ENCODE measurements at places on chromosomes 11 and 22.
A peak's percentile ranks its signal among the peaks of the same experiment; 100 is the strongest.

GRCh38 chr11:8323161-8323935, 59.7 kb upstream of the LMO1 start:
- DNase-seq = no peak

- DNase-seq = no peak
Measured at GRCh38 chr22:49021926-49022815, 805.5 kb downstream of the BRD1 start.

DNA sequence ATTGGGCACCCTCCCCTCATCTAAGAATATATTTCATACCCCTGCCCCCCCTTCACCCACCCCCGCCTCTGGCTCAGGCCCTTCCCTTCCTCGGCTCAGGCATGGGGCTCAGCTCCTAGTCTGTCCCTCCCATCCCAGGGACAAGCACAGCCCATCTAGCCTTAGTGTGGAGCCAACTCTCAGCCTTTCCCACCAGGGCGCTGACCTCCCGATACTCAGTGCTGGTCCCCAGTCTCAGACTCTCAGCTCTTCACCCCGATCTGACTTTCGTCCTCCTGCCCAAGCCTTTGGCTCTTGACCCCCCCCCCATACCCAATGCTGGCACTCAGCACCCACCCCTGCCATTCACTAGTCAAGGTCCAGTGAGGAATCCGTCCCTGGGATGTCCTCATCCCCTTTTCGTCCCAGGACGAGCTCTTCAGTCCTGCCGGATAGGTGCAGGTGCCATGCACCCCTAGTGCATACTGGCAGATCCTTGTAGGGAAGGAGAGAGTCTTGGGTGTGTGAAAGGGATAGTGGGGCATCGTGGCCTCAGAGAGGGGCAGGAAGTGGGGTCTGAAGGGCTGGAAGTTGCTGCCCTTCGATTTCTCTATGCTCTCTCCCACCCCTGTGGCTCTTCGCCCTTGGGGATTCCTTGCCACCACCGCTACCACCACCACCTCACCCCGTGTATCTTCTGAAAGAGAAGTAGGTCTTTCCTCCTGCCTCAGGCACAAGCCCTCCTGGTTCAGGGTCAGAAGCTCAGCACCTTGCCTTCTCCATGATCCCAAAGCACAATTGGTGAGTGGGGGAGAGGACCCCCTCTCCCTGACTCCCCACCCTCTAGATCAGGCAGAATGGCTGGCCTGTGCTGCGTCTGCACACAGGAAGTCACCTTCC, 2.4 kb downstream of the TPBGL start:
- no peak for DNase-seq

DNA sequence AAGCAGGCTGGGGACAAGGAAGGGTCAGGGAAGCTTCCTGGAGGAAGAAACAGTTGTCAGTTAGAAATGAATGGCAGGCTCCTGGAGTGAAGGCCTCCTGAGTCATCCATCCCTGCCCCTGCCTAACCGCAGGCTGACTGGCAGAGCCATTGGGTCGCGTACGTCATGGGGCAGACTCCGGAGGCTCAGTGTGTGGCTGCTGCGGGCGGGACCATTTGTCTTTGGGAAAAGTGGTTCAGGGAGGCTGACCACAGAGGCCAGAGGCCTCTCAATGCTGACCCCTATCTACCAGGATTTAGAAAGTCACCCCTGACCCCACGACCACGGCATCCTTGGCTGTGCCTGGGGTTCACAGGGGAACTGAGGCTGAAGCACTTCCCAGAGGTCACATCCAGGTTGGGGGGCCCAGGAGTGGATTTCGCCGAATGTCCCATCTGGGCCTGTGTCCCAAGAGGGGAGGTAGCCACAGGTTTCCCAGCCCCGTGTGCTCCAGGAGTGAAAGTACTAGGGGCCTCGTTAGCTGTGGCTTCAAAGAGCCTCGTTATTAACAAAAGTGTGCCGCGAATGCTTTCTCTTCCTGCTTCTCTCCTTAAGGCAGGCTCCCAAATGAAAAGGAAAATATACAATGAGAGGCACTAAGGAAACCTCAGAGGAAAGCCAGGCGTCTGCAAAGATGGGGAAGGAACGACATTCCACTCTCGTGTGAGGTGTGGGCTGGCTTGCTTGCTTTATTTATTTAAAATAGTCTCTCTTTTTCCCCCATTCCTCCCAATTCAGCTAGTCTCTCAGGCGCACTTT, 58.9 kb downstream of the FLRT1 start:
- DNase-seq = no peak

DNA sequence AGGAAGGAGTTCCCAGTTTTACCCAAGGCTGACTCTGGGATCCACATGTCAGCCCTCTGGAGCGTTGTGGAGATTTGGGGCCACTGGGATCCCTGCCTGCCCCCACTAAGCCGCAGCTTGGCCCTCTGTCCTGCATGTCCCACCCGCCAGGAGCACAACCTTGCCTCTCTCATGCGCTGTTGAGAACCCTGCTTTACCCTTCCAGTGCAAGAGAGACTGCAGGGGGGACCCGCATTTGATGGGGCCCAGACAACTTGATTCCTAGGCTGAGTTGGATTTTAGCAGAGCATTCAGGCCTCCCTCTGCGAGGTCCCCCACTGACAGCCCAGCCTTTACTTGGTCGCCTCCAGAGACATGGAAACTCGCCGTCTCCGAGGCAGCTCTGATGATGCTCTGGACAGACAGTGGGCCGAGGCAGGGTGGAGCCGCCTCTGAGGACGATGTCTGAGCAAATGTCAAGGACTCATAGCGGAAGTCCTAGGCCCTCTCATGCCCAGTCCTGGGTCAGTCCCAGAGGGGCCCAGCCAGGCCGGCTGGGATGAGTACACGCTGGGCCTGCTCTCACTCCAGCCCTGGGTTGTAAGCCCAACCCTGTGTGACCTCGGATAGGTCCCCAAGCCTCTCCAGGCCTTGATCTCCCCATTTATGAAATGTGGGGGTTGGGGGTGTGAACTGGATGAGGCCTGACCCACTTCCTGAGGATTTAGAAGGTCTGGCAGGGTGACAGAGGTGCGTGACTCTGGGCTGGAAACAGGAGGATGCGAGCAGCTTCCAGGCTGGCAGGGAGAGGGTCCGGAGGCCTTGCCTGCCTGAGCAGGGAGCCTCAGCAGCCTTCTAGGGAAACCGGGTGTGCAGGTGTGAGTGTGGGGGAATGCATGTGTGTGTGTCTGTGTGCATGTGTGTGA, 630 bp downstream of the CD5 start:
- no peak for DNase-seq

DNA sequence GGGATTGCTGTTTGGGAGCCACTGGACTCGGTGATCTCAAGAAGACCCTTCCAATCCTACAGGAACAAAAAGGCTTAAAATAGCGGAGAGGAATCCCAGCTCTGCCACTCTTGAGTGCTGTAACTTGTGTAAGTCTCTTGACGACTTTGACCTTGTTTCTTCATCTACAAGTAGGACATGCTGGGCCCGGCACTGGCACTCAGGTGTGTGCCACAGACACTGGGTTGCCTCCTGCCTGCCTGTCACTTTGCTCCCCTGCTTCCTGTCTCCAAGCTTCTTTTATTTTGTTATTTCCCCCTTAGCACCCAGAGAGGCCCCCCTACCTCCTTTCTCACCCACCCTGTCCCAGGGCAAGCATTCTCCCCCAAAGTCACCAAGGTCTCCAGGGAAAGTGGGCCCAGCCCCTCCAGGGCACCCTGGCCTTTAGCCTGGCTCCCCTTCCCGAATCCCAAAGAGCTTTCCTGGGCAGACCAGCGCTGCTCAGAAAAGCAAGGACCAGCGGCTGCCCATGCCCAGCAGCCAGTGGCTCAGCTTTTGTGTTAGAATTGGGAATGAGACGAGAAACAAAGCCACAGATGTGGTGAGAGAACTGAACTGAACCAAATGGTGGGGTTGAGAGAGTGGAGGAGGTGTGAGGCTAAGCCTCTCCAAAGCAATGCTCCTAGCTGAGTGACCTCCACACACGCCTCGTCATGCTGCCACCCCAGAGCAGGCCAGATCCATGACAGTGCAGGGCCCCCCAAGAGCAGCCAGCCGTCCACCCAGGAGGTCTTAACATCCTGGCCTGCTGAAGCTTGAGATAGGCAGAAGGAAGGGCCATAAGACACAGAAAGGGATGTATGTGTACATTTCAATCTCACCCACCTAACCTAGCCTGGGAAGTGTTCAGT, 4.5 kb downstream of the TRIM29 start:
- no peak for DNase-seq

DNA sequence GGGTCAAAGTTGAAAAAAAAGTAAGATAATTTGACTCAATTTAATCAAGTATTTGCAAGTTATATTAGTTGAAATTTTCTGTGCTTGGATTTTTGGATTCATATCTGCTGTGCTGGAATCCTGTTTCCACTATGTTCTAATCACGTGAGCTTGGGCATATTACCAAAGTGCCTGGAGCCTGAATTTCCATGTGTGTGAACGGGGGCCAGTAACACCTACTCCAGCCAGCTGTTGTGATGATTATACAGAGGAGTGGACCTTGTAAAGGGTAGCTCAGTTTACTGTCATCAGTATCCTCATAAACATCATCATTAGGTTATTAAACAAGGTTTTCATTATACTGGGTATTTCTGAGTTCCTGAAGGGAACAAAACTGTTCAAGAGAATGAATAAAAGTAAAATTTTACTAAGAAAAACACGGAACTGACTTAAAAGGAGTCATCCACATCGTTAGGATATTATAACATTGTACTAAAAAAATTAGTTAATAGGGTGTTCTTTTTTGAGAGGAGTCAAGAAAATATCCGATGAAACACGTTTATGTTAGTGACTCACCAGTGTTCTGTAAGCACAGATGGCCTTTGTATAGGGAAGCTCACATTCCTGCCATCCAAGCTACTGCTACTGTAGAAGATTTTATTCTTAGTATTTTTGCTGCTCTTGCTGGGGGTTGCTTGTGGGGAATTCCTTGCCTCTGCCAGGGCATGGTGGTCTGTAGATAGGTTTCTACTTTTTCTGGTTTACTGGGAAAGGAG, 144.1 kb downstream of the ARHGAP42 start:
- no peak for DNase-seq

GRCh38 chr11:95296165-95296564, 65.2 kb upstream of the SESN3 start:
- DNase-seq = no peak

GRCh38 chr11:62816557-62816956, 11.3 kb upstream of the NXF1 start:
- no peak for DNase-seq

GRCh38 chr11:34613015-34613414, 7.9 kb upstream of the EHF start:
- no peak for DNase-seq

- no peak for DNase-seq
Measured at GRCh38 chr11:28463826-28464225, 355.6 kb downstream of the METTL15 start.

DNA sequence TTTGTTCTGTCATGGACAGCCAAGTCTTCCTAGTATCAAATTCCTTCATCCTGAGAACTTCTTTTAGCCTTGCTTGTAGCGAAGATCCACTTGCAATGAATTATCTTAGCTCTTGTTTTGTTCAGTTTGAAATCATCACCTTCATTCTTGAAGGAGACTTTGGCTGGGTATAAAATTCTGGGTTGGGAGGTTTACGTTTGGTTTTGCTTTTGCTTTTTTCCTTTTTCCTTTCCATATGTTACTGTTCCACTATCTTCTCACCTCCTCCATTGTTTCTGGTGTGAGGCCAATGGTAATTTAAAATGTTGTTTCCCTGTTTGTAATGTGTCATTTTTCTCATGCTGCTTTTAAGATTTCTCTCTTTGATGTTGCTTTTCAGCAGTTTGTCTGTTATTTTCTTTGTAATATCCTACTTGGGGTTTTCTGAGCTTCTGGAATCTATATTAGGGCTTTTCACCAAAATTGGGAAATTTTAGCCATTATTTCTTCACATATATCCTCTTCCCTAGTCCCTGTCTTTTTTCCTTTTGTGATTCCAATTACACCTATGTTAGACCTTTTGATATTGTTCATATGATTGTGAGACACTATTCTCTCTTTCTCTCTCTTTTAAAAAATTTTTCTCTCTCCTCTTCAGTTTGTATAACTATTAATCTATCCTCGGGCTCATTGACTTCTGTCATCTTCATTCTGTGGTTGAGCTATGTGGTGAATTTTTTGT, 172.7 kb downstream of the EFCAB6 start:
- DNase-seq = no peak

- DNase-seq = no peak
Measured at GRCh38 chr11:84634309-84634708, 992.8 kb downstream of the DLG2 start.

GRCh38 chr11:130381317-130381716, 47.1 kb downstream of the ADAMTS8 start:
- DNase-seq = no peak

DNA sequence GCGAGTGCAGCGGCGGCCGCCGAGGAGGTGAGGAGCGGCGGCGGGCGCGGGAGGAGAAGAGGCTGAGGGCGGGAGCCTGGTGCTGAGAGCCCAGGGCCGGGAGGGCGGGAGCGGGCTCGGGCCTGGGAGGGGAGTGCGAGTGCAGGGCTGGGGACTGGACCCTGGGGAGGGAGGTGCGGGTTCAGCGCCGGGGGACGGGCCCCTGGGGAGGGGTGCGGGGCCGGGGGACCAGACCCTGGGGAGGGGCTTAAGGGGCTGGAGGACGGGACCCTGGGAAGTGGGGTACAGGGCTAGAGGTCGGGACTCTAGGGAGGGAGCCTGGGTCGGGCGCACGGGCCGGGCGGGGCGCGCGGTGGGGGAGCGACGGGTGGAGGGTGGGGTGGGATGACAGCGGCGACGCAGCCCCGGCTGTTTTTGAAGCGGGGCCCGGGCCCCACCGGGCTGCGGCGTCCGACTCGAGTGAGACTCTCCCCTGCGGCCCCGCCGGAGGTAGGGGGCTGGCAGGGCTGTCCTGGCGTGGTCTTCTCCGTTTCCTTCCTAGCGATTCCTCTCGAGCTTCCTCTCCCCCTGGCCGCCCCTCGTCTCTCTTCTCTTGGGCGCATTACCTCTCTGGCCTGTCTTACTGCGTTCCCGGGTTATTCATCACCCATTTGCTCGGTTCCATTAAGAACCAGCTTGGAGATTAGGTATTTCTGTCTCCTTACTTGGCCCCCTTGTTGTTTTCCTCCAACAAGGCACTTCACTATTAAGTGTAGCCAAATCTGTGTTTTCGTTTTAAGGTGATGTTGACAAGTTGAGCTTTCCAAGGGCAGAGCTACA, 754 bp downstream of the NUP50 start:
- no peak for DNase-seq

DNA sequence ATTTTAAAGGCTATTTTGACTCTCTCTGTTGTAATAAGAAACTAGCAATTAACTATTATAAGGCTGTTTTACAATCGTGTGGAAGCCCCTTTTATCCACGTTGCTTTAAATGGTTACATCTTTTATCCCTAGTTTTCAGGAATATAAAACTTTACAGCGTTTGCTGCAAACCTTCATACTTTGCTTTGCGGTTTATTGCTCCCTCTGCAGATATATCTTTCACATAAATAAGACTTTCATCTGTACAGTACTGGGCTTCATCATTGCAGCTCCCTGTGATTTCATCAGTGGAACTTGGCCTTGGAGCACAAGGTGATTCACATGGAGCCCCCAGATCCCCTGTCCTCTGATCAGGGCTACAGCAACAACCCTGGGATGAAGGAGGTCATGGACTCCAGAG, 25.6 kb downstream of the HTR3A start:
- no peak for DNase-seq

GRCh38 chr11:61747192-61747966, 5.1 kb upstream of the MYRF start:
- peak; percentile 14 for DNase-seq

GRCh38 chr11:1522081-1522424, 35.5 kb upstream of the MOB2 start:
- DNase-seq = no peak

- DNase-seq = no peak
Measured at GRCh38 chr22:38655519-38656255, 505 bp downstream of the FAM227A start.

Data from stimulated activated CD8-positive, alpha-beta memory T cell treated with anti-CD3 and anti-CD28 coated beads, Interleukin-2, amount 100 ng/mL, for 1 hour (primary cell).